DMS153 (cell line): ENCODE measurements at places on chromosomes 11 and 22.
A peak's percentile ranks its signal among the peaks of the same experiment; 100 is the strongest.

DNA sequence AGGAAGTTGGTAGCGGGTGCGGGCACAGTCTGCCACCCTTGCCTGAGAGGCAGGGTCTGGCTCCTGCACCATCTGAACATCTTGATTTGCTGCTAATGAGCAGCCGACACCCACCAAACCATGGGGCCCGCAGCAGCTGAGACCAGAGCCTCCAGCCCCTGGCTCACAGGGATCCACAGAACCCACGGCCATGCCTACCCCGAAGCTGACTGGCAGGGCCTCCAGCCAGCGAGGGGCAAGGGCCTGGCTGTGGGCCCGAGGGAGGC is 171.5 kb upstream of the NTM start:
- no peak for DNase-seq

- peak; percentile 93 for DNase-seq
These were observed 23.7 kb upstream of the SORL1-AS1 start for GRCh38 chr11:121476379-121477032.

DNA sequence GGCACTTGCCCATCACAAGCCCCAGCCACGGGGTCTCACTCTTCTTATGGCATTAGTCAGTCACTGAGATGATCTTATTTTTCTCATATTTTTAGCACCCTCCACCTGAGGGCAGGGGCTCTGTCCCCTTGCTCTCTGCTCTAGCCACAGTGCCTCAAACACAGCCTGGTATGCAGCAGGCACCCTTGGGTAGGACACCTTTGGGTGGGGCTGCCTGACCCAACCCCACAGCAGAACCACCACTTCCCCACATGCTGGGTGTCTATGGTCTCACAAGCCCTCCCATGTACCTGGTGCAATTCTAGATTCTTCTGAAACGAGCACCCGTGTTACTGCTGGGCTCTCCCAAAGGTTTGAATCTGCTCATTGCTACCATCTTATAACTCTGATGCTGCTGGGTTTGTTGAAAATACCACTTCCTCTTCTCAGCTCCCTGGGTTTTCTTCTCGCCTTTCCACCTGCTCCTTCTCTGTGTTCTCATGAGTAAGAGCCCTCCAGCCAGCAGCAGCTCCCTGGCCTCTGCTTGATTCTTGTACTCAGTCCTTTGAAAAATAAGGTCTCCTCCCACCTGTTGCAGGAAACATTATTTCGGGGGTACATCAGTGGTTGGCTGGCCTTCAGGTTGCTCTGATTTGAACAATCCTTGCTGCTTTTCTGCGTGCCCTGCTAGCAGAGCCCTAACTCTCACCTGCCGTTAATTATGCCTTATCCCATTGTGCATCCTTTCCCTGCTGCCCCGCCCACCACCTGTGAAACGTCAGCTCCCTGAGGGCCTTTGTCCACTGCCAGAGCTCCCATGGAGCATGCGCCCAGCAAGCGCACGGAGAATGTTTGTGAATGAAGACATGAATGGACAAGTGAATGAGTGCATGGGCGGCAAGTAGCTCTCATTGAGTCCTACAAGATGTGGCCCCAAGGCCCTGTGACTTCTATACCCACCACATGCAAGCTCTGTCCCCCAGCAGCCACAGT is 1181.6 kb downstream of the TBC1D22A start:
- no peak for DNase-seq

DNA sequence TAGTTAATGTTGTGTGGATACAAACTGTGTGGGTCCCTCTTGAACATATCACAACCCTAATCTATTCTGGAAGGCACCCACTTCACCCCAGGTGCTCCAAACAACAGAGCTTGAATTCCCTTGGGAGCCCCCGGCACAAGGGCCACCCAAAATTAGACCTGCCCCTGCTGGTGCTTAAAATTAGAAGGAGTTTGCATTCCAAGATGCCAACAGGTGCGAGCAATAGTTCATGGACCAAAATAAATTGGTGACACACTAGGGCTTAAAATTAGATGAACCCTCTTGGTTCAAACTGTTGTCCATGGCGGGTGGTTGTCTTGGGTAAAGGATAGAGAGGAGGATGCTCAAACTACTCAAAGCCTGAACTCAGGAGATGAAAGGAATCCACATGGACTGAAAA is 291.5 kb downstream of the MN1 start:
- no peak for DNase-seq

DNA sequence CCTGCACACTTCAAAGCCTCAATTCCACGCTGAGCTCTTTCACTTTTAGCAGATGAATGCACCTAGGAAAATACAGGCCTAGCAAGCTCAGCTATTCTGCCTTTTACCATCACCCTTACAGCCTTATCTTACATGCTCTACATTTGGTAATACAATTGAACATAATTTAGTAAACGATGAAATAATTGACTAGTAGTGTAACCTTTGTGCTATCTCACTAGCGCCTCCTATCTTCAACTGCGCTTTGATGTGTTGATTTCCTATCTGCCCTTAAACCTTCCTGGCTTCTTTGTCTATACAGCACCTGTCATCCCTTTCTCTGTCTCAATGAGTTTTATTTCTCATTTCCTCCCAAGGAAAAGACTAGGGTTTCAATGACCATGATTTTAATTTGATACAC is 149.7 kb downstream of the LRRC4C start:
- DNase-seq: no peak

GRCh38 chr22:33007485-33007884 is 50.7 kb downstream of the SYN3 start:
- DNase-seq: no peak

DNA sequence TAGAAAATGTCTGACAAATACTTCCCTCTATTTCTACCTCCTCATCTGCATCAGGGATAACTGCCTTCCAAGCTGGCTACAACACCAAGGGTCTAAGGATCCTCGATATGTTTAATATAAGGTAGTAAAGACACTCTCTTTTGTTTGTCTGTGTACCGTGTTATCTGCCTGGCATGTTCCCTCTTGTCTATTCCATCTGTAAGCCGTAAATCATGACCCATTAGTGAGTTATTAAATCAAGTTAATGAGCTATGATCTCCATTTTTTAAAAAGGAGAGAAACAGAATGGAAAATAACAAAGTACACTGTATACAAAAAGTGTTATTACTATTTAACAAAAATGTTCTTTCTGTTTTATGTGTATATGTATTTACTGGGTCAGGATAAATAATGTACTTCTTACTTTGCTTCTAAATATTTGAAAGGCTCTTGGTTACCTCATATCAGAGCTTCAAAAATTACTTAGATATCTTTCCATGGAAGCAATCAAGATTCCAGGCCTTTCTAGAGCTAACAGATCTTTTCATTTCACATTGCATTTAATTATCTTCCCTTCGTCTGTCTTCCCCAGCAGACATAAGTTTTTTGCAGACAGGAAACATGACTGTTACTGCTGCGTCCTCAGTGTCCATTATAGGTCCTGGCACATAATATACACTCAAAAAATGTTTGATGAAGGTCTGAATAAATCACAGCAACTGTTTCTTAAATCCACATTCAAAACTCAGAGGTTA is 342.6 kb upstream of the CCDC90B start:
- peak; percentile 84 for DNase-seq

- DNase-seq: no peak
These were observed 146.8 kb downstream of the MAML2 start for GRCh38 chr11:96196181-96196662.

DNA sequence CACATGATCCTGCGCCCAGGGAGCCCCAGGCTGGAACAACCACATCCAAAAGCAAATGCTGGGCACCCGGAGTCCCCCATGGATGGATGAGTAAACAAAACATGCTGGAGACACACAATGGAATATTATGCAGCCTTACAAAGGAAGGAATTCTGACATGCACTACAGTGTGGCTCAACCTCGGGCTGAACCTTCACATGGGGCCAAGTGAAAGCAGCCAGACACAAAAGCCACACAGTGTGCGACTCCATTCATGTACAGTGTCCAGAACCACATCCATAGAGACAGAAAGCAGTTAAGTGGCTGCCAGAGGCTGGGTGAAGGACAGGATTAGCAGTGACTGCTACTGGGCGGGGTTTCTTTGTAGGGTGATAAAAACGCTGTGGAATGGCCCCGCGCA is 10.1 kb downstream of the POLR3H start:
- no peak for DNase-seq

GRCh38 chr22:19756288-19757128 is 4.1 kb upstream of the TBX1 start:
- DNase-seq: peak; percentile 47

- no peak for DNase-seq
These were observed 44.4 kb upstream of the ANO1 start for GRCh38 chr11:70033711-70034070.

DNA sequence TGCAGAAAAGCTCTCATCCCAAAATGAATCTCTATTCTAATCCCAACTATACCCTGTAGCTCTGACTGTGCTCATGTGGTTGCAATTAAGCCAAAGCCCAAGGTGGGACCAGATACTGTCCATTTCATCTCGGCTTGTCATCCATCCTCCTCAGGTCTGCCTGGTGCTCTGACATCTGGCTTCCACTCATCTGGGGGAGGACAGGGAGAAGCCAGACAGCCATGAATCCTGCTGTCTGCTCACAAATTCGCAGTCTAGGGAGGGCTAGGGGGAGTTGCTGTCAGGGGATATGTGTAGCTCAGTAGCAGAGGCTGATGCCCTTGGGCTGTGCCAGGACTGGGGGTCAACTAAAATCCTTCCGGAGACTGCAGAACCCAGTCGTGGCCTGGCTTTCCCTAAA is 167.1 kb downstream of the ETS1 start:
- DNase-seq: no peak

DNA sequence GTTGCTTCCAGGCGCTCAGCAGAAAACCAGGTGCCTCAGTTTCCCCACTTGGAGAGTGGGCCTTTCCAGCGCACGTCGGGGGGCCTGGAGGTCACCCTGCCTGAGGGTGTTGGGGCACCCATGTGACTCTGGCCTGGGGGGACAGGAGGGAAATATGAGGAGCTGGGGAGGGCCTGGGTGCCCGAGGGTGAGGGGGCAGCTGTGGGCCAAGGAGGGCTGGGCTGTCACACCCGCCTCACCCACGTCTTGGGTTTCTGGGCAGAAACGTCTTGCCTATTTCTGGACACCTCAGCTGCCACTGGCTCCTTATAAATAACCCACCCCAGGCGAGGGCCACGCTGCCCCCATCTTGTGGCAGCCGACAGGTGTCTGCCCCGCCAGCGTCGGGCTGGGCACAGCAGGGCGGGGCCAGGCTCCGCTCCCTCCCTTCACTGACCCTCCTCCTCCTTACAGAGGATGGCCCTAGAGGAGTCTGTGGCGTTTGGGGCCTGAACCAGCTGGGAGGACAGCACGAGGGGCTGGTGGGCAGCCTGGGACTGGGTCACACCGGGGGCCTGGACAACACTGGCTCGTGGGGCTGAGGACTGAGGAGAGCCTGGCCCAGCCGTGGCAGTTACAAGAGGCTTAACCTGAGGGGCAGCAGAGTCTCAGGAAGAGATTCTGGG is 1.5 kb downstream of the TNNT3 start:
- DNase-seq: no peak

GRCh38 chr11:33953289-33953688 is 61.4 kb upstream of the LMO2 start:
- DNase-seq: no peak

GRCh38 chr11:74470526-74470925 is 3.2 kb upstream of the KCNE3 start:
- no peak for DNase-seq

GRCh38 chr11:13152736-13153541 is 124.7 kb upstream of the BMAL1 start:
- DNase-seq: no peak

DNA sequence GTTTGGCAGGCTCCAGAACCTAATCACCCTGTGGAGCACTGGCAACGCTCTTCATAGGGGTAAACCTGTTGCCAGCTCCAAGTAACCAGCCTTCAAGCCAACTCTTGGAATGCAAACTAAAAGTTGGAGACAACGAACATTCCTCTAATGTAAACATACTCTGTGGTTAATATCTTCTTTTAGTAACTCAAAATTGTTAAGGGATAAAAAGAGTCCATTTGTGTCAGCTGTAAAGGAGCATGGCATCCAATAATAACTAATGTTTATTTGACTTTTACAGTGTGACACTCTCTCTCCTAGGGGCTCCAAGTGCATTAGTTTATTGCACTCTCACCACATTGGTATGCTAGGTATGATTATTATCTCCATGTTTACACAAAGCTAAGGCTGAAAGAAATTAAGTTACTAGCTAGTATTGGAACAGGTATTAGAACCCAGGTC is 31.0 kb upstream of the AMOTL1 start:
- no peak for DNase-seq

- DNase-seq: no peak
These were observed 5.3 kb downstream of the NLRP6 start for GRCh38 chr11:283405-284104.

GRCh38 chr11:95154514-95154913 is 64.9 kb downstream of the ENDOD1 start:
- peak; percentile 37 for DNase-seq
